ENCODE measurements at places on chromosomes 3 and 15.

GRCh38 chr3:135860761-135861160, 104.8 kb upstream of the PPP2R3A start:
- no peak for DNase-seq

DNA sequence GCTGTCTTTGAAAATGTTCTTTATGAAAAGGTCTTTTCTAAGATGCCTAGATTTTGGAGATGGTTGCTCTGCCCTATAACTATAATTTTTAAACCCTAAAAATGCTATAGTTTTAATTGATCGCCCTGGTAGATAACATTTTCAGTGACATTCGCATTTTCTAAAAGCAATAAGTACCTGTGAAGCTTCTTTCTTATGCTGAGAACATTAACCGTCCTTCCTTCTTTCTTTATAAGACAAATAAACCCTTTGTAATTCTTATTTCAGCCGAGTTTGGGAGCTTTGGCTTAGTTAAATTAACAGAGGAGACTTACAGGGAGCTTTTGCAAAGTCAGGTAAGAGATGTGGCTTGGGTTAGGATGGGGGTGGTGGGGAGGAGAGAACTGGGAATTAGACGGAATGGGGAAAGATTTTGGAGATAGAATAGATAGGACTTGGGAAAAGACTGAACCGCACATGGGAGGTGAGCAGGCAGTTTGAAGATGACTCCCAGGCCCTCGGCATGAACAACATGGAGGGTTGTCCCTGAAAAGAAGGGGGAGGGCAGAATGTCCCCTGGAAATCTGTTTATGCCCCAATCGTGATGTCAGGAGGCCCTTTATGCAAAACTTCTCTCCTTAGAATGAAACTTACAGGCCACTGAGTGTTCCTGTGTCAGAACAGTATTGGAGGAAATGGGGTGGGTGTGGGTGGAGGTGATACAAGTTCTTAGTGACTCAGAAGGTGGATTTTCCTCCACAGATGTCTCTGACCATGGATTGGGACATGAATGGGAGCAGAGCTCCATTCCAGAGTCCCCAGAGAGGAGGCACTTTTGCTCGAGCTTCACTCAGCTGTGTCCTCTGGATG, 76.2 kb upstream of the LARS2 start:
- DNase-seq = no peak

DNA sequence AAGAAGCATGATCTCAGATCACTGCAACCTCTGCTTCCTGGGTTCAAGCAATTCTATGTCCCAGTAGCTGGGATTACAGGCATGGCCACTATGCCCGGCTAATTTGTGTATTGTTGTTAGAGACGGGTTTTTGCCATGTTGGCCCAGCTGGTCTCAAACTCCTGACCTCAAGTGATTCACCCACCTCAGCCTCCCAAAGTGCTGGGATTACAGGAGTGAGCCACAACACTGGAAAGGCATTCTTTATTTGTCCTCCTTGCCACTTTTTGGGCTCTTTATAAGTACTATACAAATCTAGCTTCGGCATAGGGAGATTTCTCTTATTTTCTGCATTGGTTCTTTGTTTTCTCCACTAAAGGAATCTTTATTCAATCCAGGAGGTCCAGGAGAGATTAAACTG, 18.6 kb downstream of the CMTM8 start:
- no peak for DNase-seq

DNA sequence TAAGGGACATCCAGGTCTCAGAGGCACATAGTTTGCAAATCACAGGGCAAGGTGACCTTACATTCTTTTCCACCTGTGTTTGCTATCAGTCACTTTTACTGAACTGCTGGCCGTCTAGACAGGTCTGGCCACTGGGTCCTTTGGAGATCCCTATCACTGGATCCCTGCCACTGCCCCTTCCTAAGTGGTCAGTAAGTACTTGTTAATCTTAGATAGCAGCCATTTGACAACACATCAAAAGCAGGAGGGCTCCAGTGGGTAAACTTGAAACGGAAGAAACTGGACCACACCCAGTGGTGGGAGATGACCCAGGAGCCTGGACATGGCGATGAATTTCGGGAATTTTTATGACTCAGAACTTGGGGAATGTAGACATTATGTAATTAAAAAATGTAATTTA, 28.9 kb upstream of the RASGRP1 start:
- no peak for DNase-seq

GRCh38 chr15:85112997-85113396, 131.3 kb downstream of the PDE8A start:
- no peak for DNase-seq

DNA sequence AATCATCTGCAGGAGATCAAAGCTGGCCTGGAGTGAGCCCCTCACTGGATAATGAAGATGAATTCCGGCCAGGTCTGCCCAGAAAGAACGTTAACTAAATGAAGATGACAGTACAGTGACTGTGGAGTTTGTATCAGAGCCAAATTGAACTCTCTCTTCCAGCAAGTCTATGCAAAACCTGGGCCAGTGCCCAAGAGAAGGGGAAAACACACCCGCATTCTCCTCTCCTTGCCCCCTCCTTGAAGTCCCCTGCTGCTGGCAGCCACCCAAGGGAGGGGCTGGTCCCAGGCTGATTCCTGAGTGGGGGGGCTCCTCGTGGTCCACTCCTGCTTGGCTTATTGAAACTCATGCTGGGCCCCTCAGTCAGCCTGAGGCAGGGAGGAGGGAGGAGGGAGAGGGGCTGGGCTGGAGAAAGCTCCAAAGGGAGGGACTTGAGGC, 155.7 kb downstream of the RAB11A start:
- no peak for DNase-seq

DNA sequence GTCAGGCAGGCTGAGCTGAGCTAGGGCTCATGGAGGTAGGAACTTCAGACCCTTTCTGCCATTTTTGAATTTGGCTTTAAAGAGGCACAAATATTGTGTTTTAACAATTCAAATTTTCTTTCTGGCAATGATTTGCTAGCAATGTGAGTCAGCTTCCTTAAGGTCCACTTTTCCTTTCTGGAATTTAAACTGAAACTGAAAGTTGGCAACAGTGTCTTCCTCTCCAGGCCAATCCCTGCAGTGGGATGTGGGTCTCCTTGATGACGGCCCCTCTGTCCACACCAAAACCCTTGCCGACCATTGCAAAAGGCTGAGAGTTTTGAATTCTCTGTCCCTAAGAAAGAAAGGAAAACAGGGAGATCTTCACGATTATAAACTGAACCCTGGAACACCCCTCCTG, 27.1 kb downstream of the RPSA start:
- DNase-seq = no peak

DNA sequence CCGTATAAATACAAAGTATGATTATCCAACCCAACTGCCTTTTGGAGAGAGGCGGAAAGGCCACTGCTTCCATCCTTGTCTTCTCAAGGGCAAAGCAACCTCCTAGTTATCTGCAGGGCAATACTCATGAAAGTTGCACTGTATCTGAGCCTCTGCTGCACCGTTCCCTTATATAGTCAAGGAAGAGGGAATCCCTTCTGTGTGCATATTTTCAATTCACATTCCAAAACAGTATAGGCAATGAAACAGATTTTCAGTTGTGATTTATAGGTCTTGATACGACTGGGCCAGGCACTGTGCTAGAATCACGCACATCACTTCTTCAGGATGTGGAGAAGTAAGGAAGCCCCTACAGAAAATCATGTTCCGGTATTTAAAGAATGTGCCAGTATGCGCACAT, 455.7 kb downstream of the FOXP1 start:
- DNase-seq = no peak

- no peak for DNase-seq
Measured at GRCh38 chr3:25821746-25822573, 32.1 kb downstream of the OXSM start.

DNA sequence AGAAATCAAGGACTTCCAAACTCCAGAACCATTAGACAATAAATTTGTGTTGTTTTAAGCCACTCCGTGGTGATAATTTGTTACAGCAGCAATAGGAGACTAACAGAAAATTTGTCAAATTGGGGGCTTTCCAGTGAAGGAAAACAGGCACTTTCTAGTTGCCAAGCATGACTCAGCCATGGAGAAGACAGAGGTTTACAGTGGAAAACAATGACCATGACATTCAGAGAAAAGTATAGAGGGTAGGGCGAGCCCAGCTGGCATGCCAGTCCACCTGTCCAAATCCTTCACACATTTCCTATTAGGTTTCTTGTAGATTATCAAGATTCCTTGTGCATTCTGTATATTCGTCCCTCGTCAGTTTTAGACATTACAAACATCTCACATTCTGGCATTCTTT, 24.9 kb downstream of the SLCO2A1 start:
- DNase-seq = no peak

- no peak for DNase-seq
Measured at GRCh38 chr3:128550113-128550440, 57.1 kb upstream of the GATA2 start.

DNA sequence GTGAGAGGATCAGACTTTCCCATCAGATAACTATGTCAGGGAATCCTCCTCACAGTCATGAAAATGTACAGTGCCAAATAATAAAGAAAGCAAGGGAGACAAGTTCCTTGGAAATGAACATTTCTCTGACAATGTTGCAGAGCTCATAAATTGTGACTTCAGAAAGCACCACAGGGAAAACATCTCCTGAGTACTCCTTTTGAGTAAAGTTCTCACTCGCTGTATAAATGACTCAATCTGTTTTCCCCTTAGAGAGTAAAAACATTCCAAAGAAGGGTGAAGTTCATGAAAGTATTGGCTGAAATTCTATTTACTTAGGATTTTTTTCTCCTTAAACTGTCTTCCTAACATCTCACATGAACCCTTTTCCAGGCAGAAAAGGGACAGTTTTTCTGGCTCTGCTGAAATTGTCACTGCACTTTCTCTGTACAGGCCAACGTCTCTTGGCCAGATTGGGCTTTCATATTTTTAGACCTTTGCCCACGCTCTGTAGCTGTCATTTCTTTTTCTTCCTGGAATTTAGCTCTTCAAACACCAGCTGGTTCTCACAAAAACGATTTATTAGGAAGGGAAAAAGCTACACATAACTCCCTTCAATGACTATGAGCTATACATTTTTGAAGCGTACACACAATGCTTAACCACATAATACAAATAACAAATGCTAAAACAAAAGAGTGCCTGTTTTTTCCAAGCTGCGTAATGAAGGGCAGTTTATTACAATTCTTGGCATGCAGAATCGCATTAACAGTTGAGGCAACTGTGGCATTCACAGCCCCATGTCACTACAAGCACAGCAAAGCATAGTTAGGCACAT, 216.1 kb downstream of the ATP8B4 start:
- DNase-seq = no peak

DNA sequence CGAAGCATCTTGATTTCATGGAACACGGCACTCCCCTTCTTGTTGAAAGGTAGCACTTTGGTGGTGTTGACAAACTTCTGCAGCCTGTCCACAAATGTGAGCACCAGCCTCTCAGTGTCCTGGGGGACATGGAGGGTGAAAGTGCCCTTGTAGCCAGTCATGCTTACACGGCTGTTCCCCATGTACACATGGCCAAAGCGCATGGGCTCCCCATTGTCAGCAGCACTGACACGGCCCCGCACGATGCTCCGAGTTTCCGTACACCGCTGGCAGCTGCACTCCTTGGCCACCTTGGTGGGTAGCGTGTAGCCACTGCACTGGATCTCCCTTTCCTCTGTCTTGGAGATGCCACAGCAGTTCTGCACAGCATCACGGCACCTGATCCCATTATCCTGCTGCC, 12.7 kb downstream of the CILP start:
- no peak for DNase-seq

DNA sequence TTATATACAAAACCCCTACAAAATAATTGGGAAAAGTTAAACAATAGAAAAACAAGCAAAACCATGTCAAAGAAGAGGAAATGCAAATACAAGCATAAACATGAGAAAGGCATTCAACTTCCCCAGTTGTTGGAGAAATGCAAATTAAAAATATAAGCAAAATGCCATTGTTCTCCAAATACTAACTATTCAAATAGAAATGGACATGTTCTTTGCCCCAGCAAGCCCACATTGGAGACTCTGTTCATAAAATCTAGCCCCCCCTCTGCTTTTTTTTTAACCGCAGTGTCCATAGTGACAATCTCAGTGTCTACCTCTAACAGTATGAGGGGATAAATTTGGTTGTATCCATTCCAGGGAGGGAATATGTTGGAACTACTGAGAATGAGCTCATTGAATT, 59.7 kb upstream of the LCTL start:
- DNase-seq = no peak

GRCh38 chr15:77032052-77032646, 37.2 kb downstream of the PSTPIP1 start:
- DNase-seq = no peak

DNA sequence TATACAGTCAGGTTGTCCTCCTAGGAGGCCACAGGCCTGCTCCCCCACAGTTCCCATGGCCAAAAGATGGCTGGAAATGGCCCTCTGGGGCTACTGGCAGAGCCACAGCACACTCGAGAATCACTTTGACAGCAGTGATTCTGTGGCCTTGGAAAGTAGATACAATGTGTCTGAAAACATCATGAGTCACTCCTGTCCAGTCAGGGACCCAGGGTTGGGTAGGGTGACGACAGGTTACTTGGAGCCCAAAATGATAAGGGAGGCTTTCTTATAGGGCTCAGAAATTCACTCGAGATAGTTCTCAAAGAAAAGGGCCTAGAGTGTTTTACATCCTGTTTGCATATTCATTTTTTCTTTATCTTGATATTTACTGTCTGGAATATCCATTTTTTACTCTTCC, 24.3 kb downstream of the MRPS25 start:
- no peak for DNase-seq

DNA sequence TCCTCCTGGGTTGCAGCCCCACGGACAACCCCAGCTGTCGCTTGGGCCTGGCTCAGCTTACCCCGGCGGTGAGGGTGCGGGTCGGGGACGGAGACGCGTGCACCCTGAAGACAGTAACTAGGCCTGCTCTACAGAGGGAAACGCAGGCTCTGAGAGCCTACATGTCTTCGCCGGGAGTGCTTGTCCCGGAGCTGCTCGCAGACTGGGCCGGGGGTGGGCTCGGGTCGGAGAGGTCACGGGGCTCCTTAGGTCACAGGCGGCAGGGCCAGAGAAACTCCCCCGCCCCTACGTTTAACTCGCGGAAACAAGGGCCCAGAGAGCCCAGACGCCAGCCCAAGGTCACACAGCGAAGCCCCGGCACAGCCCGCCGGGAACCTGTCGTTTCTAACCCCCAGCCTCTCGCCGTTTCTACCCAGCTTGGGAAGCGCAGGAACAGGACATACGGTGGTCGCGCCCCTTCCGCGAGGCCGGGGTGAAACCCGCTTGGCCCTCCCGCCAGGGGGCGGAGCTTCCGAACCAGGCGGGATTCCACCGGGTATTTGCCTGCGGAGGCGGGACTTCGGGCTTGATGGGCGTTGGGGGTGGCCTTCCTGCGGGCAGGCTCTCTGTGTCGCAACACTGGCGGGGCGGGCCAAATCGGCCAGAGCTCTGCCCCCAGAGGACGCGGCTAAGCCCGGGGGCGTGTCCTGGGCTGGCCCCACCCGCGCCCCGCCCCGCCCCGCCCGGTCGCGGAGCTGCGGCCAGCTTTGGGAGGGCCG, at the start of gene HDAC11:
Gene HDAC11 (plus strand): TSS at position 725 of the 758 bp plus-strand sequence. CDS start 42 bp downstream, outside the sequence.
- DNase-seq = peak; percentile 90

- no peak for DNase-seq
Measured at GRCh38 chr3:17747174-17747889, 4.9 kb upstream of the TBC1D5 start.

Measured in stimulated activated CD4-positive, alpha-beta T cell treated with anti-CD3 and anti-CD28 coated beads, TNF-alpha, amount 100 ng/mL, for 1 hour (primary cell).